MCF 10A (cell line): ENCODE measurements at places on chromosomes 5 and 9.

DNA sequence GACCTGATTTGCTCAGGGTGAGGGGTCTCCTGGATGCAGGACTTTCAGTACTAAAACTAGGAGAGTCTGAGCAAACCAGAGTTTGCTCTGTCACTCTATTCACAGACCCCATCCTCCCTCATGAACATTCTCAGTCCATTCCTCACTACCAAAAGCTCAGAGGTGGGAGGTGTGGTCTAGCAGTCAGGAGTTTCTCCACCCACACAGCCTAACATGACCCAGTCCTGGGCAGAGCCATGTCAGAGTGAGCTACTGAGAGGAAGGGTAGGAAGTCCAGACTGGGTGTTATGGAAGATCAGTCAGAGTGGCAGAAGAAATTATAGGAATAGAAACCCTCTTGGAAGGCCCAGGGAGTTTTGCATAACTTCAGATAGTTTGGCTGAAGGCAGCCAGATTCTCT, 113.3 kb upstream of the GRAMD2B start:
- no peak for DNase-seq

DNA sequence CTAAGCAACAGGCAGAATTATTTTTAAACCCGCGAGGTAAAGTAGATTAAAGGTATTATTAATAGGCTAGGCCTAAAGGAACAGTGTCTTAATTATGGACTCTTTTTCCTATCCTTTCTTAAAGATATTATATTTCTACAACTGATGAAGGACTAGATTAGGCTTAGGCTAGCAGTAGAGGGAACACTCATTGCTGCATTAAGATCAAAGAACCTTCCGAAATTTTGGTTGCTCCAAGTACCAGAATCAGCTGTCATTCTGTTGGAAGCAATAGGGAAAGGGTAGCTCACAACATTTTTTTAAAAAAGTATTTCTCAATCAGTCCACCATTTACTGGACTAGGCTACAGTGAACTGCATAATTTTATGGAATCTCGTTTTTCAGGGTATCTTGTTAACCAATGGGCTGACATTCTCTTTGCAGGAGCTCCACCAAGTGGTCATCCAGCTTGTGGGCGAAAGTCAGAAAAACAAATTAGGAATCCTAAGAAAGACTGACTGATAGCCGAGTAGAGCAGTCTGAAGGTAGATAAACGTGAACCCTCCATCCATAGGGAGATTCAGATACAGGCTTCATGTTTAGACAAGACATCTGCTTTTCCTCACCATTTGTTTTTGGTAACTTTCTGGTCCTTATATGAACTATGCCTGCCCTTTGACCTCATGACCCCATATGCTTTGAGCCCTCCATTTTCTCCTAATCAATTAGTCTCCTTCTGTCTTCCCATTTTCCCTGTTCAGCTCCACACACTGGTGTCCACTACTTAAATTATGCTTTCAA, 103.6 kb upstream of the CHD1 start:
- DNase-seq = peak; percentile 84

DNA sequence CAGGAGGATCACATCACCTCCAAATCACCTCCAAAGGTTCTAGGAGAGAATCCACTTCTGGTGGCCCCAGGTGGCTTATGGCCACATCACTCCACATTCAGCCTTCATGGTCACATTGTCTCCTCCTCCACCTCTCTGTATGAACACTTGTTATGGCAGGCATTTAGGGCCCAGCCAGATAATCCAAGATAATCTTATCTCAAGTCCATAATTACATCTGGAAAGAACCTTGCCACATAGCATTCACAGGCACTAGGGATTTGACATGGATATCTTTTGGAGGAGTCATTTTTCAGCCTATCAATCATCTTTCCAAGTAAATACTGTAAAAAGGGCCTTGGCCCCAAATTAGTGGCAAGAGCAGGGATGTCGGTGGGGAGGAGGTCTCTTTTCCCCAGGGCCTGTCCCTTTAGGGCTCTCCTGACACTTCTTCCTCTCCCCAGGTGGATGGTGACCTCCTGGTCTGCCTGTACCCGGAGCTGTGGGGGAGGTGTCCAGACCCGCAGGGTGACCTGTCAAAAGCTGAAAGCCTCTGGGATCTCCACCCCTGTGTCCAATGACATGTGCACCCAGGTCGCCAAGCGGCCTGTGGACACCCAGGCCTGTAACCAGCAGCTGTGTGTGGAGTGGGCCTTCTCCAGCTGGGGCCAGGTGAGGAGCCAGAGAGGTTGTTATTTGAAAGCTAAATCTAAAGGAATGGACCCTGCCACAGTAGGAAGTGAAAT, 140.9 kb downstream of the SAXO1 start:
- DNase-seq = no peak

GRCh38 chr5:139049780-139050179, 148.4 kb downstream of the SIL1 start:
- DNase-seq = no peak

- peak; percentile 79 for DNase-seq
These were observed 202.7 kb upstream of the CDKN2B start for GRCh38 chr9:22211588-22212360.

DNA sequence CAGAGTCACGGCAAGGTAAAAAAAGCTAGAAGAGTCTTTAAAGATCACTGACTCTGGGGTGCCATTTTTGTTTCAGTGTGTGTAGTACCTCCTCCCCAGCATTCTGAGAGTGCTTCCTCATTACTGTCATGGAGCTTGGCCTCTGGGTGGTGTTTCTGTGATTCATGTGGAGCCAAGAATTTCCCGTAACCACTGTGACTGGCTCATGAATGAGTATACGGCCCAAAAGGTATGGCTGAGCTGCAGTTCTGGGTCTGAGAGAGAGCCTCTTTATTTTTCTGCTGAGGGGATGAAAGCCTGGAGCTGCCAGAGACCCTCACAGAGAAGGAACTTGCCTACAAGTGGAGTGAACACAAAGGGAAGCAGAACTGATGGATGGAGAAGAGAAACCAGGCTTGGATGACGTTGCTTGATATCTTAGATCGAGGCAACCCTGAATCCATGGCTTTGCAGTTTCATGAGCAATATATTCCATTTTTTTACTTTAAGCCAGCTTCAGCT, 85.6 kb downstream of the PTTG1 start:
- DNase-seq = peak; percentile 26

DNA sequence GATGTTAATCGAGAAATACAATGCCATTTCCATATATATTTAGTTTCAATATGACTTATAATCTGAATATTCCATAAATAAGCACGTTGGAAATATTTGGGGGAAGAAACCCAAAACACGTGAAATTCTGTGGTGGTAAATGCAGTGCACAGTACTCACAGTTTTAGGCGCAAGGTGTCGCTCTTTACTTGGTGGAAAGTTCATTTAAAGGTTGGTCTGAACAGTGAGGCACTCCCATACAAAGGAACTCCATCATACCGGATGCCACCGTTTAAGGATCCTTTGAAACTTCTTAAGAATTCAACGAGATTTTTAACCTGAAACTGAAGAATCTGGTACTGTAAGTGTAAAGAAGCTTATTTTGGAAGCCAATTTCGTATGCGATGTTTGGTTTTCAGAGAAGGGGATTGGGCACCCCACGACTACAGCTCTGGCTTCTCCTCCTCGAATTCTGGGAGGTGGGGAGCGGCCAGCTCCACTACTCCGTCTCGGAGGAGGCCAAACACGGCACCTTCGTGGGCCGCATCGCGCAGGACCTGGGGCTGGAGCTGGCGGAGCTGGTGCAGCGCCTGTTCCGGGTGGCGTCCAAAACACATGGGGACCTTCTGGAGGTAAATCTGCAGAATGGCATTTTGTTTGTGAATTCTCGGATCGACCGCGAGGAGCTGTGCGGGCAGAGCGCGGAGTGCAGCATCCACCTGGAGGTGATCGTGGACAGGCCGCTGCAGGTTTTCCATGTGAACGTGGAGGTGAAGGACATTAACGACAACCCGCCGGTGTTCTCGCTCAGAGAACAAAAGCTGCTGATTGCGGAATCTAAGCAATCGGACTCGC, at the start of gene PCDHA11:
TSS of gene PCDHA11 (plus strand) at position 237 of the 834 bp plus-strand sequence. CDS start at position 384, 147 bp downstream.
- peak; percentile 14 for DNase-seq

GRCh38 chr9:115395511-115396021, 277.6 kb upstream of the TNC start:
- peak; percentile 13 for DNase-seq

- no peak for DNase-seq
These were observed 91.8 kb upstream of the DMRTA1 start for GRCh38 chr9:22354699-22355384.

DNA sequence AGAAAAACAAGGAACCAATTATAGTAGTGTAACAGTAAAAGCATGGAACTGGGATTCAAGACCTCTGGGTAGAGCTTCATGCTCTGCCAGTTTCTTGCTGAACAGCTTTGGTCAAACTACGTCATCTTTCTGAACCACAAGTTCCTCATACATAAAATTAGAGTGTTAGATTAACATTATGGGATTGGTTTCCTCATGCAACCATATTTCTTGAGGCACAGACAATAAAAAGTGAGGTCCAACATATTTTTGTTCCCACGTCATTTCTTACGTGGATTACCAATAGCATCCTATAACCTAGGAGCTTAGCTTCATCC, 354.8 kb downstream of the TMEM232 start:
- DNase-seq = no peak

- no peak for DNase-seq
These were observed 6.9 kb downstream of the CAMK4 start for GRCh38 chr5:111231119-111231518.

GRCh38 chr9:116005205-116005604, 148.4 kb upstream of the PAPPA start:
- DNase-seq = no peak

- no peak for DNase-seq
These were observed 168.8 kb downstream of the GAPVD1 start for GRCh38 chr9:125430161-125431011.

DNA sequence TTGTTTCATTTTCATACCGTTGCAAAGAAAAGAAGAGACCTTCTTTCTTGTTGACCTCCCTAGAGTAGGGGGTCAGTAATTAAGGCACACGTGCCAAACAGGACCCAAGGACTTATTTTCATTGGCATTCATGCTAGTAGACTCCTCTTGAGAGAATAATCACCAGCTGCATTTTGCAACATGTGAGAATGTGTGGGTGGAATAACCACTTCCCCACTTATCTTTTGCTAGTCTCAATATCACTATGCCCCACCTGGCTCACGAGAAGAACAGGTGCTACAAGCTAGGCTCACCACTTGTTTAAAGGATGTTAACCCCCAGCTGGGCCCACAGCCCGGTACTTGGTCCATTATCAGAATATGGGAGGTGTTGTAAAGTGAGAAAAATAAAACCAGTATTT, 460.7 kb upstream of the MEF2C start:
- DNase-seq = no peak

DNA sequence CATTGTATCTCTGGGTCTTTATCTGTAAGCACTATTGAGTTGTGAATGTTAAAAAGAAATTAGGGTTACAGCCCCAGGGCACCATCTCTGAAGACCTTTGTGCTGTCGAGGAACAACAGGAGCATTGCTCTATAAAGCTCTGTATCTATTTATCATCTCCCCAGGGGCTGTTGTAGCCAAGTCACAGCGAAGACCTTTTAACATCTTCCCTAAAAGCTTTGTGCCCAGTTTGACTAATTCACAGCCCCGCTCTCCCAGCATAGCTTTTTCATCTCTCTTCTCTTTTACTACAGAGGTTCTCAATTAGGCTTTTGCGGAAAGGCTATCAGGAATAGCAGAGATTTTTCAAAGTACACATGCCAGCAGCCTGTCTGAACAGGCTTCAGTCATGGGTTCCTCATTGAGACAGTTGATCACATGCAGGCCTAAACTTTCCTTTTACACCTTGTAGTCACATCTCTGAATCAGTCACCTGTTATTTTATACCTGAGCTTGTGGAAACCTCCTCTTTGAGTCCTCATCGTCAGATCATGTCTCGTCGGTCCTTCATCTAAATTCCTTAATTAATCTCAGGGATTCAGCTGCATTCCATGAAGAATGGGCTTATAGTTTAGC, 140.5 kb downstream of the NPR3 start:
- no peak for DNase-seq

DNA sequence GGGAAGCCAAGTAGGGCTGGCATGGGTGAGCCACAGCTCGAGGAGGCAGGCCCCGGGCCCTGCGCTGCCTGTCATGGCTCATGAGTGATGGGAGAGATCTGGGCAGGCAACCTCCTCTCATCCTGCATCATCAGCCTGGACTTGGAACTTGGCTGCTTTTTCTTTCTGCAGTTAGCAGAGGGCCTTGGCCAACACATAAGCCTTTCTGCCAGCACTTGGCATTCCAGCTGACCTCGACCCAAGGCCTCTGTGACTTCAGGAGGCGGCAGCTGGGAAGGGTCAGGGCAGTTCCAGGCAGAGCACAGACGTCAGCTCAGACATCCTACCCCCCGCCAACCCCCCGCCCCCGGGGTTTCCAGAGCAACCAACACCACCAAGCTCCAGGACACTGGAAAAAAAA, 7.6 kb downstream of the S1PR3 start:
- peak; percentile 26 for DNase-seq

- no peak for DNase-seq
These were observed 440.6 kb downstream of the CETN3 start for GRCh38 chr5:89968958-89969381.

DNA sequence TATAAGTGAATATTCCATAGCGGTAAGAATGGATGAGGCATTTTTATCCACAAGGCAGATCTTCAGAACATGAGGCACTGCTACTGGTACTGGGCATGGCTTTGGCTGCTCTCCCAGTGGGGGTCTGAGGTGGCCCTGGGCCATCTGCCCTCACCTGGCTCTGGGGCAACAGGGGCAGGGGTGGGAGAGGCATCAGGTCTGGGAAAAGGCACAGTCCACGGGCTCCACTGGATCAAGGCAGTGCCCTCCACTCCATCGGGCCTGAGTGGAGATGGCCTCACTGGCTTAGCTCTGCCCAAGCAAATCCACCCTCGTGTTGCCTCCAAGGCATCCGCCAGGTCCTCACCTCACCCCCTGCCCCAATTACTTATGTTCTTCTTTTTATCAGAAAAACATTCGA, 10.9 kb upstream of the NKD2 start:
- no peak for DNase-seq

GRCh38 chr5:150458802-150459557, 9.4 kb upstream of the RPS14 start:
- peak; percentile 76 for DNase-seq

DNA sequence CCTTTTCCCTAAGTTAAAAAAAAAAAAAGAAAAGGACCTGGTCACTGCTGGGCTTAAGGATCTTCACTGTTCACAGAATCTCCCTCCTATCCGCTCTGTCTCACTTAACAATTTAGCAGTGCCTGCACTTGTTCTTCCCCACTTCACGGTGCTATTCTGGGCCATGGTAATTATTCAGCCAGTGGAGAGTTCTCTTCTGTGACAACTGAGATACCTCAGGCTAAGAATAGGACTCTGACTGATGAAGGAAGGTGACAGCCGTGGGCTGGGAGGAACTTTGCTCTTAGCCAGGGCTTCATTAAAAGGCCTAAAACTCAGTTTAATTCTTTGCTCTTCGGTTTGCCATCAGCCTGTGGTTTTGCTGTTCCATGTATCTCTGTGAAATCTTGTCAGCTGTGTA, 51.9 kb upstream of the ENTREP1 start:
- DNase-seq = no peak
